ENCODE measurements at places on chromosomes 4 and X.

- no peak for DNase-seq
Observed at GRCh38 chrX:50818986-50819385, 5.0 kb upstream of the SHROOM4 start.

- no peak for DNase-seq
Observed at GRCh38 chrX:135000516-135000915, 9.7 kb downstream of the SMIM10 start.

GRCh38 chr4:139666735-139667281, 1.2 kb downstream of the MGST2 start:
- DNase-seq: no peak

- no peak for DNase-seq
Observed at GRCh38 chrX:31251336-31251735, 179.5 kb upstream of the FTHL17 start.

DNA sequence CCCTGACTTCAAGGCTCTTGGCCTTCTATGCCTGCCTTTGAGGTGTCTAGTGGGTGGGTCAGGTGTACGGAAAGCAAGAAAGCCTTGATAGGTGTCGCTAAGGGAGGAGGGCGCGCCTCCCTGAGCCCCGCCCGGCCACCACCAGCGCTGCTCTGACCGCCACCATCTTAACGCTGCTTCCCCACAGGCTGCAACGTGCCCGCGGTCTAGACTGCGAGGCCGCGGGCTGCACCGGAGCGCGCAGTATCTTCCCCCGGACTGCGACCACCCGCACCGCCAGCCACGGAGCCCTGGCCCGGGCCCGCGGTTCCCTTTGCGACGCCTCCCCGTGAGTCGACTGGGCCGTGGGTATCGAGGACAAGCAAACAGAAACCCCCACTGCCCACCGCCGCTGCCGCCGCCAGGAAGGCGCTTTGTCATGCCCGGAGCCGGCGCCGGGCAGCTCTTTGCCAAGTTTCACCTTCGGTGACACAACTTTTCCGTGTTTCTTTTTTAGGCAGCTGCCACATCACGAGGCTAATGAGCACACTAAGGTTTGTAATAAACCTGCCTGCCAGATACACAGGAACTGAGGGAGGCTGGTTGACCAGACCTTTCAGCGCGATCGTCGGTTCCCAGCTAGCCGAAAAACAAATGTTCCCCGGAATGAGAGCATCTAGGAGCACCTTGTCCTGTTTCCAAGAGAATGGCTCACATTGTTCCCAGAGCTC, 335.8 kb upstream of the F9 start:
- DNase-seq: peak; percentile 71

DNA sequence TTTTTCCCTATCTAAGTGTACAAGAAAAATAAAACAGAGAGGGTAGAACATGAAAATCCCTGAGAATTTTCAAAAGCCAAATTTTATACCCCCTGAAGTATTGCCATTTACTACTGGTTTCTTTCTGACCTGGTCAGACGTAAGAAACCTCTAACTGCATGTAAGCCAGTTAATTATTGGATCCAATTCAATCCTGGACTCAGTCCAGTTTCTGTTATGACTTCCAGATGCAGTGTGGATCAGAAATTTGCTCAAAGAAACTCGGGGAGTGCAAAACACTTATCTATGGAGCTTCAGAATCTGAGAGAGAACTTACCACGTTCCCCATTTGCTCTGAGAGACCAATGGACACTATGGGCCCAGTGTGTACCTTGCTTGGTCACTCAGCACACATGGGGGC, 383.5 kb downstream of the KLHL4 start:
- DNase-seq: no peak

DNA sequence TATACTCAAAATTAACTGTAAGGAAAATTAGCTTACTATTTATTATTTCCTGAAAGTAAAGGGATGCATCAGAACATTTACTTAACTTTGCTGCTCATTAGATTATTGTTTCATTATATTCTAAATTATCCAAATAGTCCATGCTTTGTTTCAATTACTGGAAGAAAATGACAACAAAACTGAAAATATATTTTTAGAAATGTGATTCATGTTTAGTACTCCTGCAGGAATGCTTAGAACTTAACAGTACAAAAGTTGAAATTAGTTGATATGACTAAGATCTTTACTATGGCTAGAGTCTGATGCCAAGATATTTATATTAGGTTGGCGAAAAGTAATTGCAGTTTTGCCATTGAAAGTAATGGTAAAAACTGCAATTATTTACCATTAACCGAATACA, 660.5 kb upstream of the PABPC4L start:
- no peak for DNase-seq

DNA sequence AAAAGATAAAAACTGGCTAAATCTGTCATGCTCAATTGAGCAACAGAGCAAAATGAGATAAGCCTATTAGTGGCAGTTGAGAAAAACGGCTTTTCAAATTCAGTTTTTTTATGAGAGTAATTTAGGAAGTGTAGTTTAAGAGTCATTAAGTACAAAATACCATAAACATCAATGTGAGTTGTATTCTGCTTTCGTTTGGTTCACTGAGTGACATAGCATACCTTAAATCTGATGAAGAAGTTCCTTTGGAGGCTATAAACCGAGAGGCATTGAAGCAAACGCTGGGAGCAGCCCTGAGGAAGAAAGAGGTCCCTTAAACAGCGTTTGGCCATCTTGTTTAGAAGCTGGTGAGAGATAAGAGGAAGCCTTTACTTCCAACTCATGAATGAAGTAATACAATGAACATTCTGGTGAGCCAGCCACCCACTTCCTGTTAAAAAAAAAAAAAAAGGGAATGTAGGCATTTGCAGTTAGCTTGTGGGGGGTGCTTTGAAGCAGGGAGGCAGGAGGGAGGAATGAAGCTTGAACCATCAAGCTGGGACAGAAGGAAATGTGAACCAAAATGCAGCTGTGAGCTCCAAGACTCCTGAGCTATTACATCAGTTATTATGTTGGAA, 132.3 kb downstream of the ZNF330 start:
- no peak for DNase-seq

- DNase-seq: no peak
Observed at GRCh38 chr4:175813821-175814220, 1.8 kb upstream of the GPM6A start.

DNA sequence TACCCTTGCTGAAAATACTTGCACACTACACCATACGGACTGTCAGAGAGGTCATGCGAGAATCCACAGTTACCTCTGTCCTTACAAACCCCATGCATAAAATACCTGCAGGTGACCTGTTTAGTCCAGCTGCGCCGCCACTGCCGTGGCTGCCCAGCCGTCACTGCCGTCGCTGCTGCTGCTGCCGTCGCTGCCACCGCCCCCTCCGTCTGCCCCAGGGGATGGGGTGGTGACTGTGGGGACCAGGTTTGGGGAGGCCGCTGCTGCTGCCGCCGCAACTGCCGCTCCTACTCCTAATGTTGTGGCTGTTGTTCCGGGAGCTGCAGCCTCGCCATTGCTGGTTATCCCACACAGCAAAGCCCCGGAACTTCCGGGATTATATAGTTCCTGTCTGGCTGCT, 141.8 kb upstream of the ZCCHC13 start:
- DNase-seq: peak; percentile 13

- DNase-seq: no peak
Observed at GRCh38 chr4:26223155-26223554, 97.7 kb upstream of the RBPJ start.

GRCh38 chrX:48497871-48498270, 10.9 kb upstream of the PORCN start:
- no peak for DNase-seq

All from H7 (cell line).